Esophagus squamous epithelium (tissue), 5 donors: ENCODE measurements at places on chromosomes 2 and 18.

DNA sequence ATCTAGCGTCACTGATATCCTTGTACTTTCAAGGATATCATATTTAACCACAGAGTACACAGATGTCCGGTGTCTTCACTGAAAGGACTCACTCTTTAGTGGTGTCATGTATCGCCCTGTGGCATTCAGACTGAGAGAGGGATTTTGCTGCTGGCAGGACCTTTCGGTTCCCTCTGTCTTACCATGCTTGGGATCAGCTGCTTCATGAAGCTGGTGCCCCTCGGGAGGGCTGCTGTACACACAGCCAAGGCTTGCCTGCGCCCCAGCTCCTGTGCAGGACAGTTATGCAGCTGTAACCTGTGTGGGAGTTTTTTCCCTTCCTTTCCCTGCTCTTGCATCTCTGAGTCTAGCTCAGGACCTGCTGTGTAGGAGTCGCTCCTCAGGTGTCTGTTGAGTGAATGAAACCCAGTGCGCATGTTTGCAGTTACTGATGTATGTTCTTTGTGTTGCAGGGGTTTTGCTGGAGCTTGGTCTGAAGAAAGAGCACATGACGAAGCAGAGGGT is 64.4 kb downstream of the GREB1 start:
- H3K4me3 ChIP-seq: no peak overlapping the region
- DNase-seq: no peak
- no peak overlapping the region for H3K27ac ChIP-seq
- no peaks in the 10 kb centered on the region for H3K27me3 ChIP-seq
- H3K36me3 ChIP-seq: no peaks in the 10 kb centered on the region

DNA sequence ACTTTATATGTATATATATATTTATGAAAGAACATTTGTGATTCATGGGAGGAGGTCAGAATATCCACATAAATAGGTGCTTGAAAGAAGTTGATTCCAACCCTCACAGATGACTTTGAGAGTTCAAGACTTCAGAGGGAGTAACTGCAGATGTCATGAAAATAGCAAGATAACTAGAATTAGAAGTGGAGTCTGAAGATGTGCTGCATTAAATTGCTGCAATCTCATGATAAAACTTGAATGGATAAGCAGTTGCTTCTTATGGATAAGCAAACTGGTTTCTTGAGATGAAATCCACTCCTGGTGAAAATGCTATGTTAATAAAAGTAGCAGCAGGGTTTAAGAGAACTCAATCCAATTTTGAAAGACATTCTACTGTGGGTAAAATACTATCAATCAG is 40.2 kb downstream of the G6PC2 start:
- H3K4me3 ChIP-seq: no peak overlapping the region
- H3K27ac ChIP-seq: no peak overlapping the region
- no peaks in the 10 kb centered on the region for H3K4me1 ChIP-seq
- no peaks in the 10 kb centered on the region for H3K36me3 ChIP-seq
- no peaks in the 10 kb centered on the region for H3K27me3 ChIP-seq

- H3K4me3 ChIP-seq: no peak overlapping the region
- DNase-seq: no peak
- peaks cover 4% of the 10 kb centered on the region for H3K4me1 ChIP-seq
- no peaks in the 10 kb centered on the region for H3K36me3 ChIP-seq
- no peaks in the 10 kb centered on the region for H3K27me3 ChIP-seq
Measured at GRCh38 chr18:49048396-49049020, 97.7 kb upstream of the SMAD7 start.

GRCh38 chr2:19617257-19617848 is 258.9 kb upstream of the OSR1 start:
- no peak overlapping the region for H3K4me3 ChIP-seq
- no peaks in the 10 kb centered on the region for H3K36me3 ChIP-seq
- no peaks in the 10 kb centered on the region for H3K27me3 ChIP-seq
- DNase-seq: no peak
- no peak overlapping the region for H3K27ac ChIP-seq
- no peaks in the 10 kb centered on the region for H3K4me1 ChIP-seq

GRCh38 chr2:133606616-133607015 is 38.4 kb upstream of the NCKAP5 start:
- DNase-seq: no peak
- no peak overlapping the region for H3K4me3 ChIP-seq
- H3K27ac ChIP-seq: no peak overlapping the region
- H3K36me3 ChIP-seq: no peaks in the 10 kb centered on the region
- H3K4me1 ChIP-seq: peaks cover 8% of the 10 kb centered on the region

- no peaks in the 10 kb centered on the region for H3K4me1 ChIP-seq
- H3K27ac ChIP-seq: no peak overlapping the region
- no peaks in the 10 kb centered on the region for H3K27me3 ChIP-seq
Measured at GRCh38 chr2:17296686-17297085, 221.6 kb downstream of the RAD51AP2 start.

DNA sequence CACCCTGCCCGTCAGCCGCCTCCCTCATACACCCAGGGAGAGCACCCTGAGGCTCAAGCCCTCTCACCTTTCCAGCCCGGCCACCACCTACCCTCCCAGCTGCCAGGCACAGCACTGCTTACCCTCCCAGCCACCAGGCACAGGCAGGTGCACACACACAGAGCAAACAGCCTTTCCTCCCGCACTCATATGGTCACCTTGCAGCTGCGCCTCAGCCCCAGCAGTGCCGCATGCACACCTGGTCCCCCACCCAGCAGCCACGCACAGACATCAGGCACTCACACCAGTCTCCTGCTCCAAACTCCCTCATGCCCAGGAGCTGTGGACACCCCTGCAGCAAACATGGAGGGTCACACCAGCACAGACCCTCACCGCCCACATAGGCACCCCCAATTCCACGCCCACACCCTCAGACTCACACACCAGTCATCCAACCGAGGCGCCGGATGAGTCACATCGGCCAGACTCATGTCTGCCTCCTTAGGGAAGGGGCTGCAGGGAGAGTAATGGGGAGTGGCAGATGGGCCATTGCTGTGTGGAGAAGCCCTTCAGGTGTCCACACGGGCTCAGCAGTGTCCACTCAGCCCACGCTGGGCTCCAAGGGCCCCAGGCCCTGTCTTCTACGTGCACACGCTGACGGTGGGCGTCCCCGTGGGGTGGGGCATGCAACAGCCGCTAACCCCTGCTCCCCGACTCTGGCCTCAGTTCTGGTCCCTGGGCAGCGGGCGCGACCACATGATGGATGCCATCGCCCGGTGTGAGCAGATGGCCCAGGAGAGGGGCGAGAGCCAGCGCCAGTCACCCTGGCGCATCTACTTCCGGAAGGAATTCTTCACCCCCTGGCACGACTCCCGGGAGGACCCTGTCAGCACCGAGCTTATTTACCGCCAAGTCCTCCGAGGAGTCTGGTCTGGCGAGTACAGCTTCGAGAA is 22.3 kb upstream of the GPR17 start:
- H3K4me1 ChIP-seq: no peaks in the 10 kb centered on the region
- H3K36me3 ChIP-seq: no peaks in the 10 kb centered on the region
- no peak overlapping the region for H3K27ac ChIP-seq
- no peaks in the 10 kb centered on the region for H3K27me3 ChIP-seq
